DMS53 (cell line): ENCODE measurements at places on chromosomes 7 and 10.

DNA sequence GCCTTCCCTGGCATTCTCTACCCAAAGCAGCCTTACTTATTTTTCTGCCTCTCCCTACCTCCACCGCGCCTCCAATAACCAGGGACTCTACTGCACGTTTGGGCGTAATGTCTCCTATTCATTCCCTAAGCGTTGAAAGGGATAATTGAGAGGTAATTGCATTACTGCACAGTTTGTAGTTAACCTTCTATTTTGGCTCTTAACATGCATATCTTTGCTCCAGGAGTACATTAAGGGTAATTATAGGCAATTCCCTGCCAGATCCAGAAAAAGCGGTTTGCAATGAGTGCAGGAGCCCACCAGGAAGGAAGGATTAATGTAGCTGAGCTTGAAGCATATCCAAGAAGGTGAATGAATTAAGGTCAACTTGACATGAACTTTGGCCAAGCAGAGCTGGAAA, 558.4 kb downstream of the TYW1 start:
- DNase-seq, result no peak

DNA sequence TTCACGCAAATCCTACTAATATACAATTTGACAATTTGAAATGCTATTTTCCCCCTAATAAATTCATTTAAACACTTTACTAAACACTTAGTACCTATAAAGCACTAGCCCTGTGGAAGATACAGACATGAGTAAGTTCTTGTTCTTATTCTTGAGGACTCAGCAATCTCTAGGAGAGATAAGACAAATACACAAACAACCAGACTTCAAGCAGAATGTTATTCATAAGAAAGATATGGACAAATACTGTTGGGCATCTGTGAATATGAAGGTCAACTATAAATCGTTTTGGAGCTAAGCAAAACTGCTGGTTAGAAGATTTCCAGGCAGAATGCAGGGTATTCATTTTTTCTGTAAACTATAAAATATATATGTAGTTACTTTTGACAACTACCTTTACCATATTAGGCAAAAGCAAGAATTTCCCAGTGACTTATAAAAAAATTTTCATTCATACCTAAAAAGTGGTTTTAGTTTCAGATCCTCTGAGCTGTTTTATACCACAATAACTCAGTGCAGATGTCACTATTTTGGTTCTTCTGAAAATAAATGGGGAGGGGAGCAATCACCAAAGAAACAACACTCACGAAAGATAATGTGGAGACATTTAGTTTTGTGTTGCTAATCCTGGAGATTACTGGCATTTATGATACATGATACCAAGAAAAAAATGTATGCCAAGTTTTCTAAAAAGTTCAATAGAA, 3.8 kb downstream of the VPS41 start:
- DNase-seq, result no peak

GRCh38 chr10:60456053-60456452, 66.4 kb upstream of the ANK3 start:
- no peak for DNase-seq

- DNase-seq, result no peak
Measured at GRCh38 chr10:11663763-11664555, 52.5 kb upstream of the USP6NL start.

- no peak for DNase-seq
Measured at GRCh38 chr7:133355325-133355708, 102.4 kb downstream of the EXOC4 start.

GRCh38 chr10:122727426-122727825, 27.8 kb upstream of the C10orf120 start:
- DNase-seq, result peak; percentile 14

GRCh38 chr10:97119058-97119745, 66.6 kb downstream of the SLIT1 start:
- DNase-seq, result no peak

- no peak for DNase-seq
Measured at GRCh38 chr10:116417821-116418220, 9.8 kb upstream of the PNLIPRP3 start.

DNA sequence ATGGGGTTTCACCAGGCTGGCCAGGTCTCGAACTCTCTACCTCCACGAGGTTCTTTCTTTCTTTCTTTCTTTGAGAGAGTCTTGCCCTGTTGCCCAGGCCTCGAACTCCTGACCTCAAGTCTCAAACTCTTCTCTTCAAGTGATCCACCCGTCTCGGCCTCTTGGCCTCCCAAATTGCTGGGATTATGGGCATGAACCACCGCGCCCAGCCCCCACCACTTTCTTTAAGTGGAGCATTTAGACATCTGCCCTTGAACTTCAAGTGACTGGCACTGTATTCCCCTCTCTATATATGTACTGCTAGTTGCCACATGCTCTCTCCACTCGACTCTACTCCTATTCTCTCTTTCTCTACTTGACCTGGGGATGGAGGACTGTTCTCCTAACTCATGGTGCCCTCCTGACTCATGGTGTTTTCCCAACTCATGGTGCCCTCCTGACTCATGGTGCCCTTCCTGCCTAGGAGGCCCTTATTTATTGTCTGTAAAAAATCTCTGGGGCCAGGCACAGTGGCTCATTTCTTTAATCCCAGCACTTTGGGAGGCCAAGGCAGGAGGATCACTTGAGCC, 19.3 kb upstream of the ACHE start:
- peak; percentile 37 for DNase-seq

DNA sequence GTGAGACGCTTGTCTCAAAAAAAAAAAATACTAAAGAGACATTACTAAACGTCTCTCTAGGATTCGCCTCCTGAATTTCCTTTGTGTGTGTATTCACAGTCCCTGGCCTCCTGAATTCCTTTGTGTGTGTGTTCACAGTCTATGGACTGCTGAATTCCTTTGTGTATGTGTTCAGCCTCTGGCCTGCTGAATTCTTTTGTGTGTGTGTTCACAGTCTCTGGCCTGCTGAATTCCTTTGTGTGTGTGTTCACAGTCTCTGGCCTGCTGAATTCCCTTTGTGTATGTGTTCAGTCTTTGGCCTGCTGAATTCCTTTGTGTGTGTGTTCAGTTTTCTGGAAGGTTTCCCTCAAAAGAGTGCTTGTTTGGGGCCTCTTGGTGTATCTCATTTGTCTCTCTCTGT, 8.2 kb downstream of the BMS1 start:
- DNase-seq, result no peak

- DNase-seq, result no peak
Measured at GRCh38 chr10:69738071-69738470, 63.6 kb upstream of the COL13A1 start.

GRCh38 chr7:130853503-130854279, 119.7 kb upstream of the KLF14 start:
- DNase-seq, result peak; percentile 43

DNA sequence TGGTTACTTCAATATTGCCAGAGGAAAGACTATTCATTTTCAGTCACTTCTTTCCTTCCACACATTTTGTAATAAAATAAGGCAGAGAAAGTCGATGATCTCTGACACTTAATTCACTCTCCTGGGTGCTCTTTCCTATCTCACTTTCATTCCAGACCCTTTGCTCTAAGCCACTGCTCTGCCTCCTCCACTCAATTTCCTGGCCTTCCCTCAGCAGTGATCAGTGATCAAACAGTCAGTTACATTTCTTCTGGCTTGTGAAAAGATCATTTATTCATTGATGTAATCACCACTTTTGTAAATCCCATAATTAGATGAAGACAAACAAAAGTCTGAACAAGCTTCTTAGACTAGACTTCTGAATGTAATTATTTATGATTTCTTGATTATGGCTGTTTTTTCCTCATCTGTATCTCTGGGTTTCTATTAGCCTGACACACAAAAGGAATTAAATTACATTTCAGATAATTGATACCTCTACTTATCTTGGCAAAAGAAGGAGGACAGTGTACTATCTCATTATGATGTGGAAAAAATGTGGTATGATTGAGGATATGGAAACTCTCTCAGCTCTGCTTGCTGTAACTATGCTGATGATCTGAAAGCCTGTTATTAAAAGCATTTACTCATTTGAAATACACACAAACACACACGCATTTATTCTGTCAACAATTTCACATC, 1102.3 kb downstream of the GRM8 start:
- no peak for DNase-seq

GRCh38 chr10:30438021-30438850, 4.3 kb downstream of the MAP3K8 start:
- DNase-seq, result no peak

- no peak for DNase-seq
Measured at GRCh38 chr7:132882714-132883428, 199.0 kb downstream of the CHCHD3 start.

DNA sequence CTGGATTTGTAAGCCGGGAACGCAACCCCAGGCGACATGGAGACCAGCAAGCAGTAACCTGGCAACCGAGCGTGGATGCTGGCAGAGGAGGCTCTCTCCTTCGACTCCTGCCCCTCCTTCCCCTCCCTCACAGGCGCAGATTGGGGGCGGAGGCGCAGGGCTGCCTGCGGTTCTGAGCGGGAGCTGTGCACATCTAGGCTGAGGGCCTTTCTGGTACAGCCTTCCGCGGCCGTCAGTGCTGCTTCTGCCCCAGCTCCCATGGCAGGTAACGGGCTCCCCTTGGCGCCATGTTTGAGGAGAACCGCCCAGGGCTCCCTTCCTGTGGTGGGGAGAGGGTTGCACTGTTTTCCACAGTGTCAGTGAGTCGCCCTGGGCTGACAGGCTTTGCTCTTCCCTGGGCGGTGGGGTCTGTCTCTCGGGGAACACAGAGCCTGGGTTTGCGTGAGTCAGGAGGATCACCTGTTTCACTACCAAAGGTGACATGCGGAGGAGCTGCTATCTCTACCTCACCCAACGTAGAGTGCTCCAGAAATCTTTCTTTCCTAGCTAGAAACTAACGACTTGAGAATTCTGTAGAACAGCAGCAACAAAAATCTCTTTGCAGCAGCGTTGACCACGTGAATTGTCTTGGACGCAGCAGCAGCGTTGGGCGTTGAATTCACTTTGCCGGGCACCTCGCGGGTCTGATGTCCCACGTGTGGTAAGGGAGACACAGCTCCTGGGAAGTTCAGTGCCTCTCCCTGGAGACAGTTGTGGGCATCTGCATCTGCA, 154.8 kb upstream of the COBL start:
- peak; percentile 39 for DNase-seq
